ENCODE measurements at places on chromosomes 16 and 17.

- no peak for DNase-seq
These were observed 109.2 kb upstream of the NUDT7 start for GRCh38 chr16:77613095-77613494.

DNA sequence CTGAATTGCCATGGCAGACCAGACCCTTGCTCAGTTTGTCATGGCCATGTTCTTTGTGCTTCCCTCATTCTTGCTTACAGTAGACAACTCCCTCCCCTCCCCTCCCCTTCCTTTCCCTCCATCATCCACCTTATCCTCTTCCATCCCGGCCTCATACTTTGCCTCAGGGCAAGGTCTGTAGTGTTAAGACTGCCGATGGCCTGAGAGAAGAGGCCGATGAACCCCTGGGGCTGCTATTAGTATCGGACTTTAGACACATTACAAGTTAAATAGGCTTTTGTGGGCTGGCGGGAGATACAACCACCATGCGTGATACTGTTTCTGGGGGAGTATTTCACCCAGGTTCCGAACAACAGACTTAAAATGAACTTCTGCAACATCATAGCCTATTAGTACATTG is 364.5 kb upstream of the ZFHX3 start:
- no peak for DNase-seq

DNA sequence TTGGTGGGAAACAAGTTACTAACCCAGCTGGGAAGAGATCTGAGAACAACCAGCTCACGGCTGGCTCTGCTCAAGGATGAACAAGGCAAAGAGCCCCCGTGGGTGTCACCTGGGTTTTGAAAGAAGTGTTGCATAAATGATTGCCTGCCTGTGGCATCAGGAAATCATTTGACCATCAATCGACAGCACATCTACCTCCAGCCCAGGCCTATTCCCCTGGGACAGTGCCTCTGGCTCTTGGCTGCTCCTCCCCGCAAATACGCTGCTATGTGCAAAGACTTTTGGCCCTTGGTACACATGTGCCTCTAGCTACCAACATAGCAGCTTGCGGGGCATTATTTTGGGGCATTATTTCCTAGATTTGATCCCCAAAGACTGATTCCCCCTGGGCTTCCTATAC is 39.4 kb upstream of the SMPD3 start:
- DNase-seq = no peak

GRCh38 chr17:44502598-44503146 is 534 bp downstream of the GPATCH8 start:
- DNase-seq = no peak

GRCh38 chr16:24975428-24975889 is 39.7 kb downstream of the ARHGAP17 start:
- no peak for DNase-seq

DNA sequence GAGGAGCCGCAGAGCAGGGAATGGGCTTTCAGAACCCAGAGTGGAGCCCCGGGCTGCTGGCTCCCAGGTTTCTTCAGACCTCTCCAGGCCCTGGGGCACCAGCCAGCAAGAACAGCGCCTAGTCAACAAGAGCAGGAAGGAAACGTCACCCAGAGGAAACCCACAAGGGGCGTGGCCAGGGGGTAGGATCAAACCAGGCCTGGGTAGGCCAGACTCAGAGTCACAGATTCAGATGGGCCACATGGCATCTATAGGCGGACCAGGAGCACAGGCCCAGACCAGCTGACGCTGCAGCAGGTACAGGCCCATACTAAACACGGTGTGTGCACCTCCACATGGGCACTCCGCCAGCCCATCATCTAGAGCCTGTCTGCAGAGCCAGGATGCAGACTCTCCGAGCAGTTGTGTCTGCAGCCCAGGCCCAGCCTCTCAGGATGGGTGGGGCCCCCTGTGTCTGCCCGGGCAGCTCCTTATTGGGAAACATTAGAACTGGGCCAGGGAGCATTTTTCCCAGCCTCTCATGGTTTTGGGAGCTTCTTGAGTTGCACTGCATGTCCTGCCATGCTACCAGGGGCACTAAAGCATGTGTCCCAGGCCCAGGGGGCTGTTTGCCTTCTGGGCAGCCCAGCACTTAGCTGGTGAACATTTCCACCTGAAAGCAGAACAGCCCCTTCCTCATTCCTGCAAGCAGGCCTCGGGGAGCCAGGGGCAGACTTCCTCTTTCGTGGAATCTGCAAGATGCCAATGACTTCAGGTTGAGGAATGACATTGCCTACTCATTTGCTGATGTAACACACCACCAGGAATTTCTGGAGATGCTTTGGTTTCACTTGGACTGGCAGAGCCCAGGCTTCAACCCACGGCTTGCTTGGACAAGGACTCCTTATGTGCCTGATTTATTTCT is at the start of gene NLRP1:
TSS of gene NLRP1 (minus strand) at position 127 of the 904 bp plus-strand sequence. CDS start 552 bp downstream, outside the sequence.
- peak; percentile 76 for DNase-seq

- no peak for DNase-seq
These were observed 227.6 kb upstream of the ASIC2 start for GRCh38 chr17:33520426-33521330.

DNA sequence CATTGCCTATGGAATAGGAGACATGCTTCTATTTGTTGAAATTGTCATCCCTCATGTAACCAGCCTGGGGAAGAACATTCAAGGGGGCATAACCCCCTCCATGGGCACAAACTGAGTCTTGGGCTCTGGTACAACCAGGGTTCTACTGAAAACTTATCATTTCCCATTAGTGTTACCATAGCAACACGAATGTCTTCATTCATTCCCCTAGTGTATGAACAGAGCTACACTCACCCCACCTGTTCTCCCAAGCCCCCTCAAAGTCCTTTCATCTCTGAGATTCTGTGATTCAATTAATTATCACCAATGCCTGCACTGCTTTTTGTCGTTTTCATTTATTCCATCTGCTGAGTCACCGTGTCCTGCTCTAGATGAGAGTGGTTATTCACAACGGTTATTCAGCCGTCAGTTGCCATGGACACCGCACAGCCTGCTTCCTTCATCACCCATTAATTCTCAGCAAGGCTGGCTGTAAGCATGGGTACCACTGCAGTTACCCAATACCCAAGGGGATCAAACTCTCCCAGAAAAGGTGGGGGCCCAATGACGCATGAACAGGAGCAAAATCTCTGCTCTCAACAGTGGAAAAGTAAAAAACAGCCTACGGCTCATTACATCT is 1.6 kb upstream of the GAST start:
- no peak for DNase-seq

- DNase-seq = no peak
These were observed 76.3 kb upstream of the WSB1 start for GRCh38 chr17:27217631-27218030.

DNA sequence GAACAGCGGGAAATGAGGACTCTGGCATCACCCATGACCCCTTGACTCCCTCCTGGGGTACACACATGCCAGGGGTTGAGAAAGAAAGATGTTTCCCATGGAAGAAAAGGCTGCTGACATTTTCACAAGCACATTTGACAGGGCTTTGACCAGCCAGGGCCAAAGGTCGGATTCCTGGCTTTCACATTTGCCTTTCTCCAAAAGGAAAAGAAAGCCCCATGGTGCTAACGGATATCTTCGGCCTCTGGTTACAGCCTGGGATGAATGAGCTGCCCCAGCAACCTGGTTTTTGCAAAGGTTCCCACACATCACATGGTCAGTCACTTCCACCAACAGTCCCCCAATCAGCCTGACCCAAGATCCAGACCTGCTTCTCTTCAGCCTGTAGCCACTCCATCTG is 478.2 kb upstream of the CDH11 start:
- DNase-seq = no peak

DNA sequence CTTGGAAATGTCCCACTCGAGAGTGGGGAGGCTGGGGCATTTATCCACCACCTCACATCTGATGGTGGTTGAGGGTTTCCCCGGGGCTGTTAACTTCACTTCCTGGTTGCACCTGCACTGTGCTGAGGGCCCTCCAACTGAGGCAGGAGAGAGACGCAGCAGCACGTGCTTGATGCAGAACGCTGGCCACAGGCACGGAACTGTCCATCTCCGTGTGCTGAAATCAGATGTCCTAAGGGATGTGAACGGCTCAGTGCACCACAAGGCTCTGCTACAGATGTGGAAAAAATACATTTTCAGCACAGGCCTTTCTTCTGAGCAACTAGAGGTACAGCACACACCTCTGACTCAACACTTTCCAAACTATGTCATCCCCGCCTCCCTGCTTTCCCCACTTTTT is 114.8 kb upstream of the C16orf82 start:
- DNase-seq = no peak

DNA sequence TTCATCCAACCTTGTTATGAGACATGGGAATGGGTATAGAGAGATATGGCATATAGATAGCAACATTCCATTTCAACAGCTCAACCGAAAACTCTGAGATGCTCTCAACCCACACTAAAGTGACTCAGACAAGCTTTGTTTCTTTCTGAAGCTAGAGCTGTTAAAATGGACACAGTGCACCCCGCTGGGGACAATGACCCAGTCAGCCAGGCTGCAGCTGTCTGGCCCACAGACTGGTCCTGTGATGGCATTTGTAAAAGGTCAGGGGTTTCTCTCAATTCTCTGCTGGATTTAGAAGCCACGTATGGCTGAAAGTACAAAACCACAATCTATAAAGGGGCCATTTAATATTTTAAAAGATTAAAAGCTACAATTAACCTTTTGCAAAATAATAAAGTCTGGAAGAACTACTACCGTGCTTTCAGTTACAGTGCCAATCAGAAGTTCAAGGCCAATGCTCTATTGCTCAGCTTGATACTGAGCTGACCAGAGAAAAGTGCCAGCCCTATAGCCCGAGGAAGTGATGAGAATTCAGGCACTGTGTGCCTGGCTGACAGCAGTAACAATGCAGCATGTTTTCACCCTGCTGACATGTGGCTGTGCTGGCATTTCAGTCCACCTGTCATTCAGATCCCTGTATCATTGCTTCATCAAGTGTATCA is 60.2 kb downstream of the TEX2 start:
- DNase-seq = peak; percentile 25

GRCh38 chr16:85018529-85019236 is 7.3 kb upstream of the ZDHHC7 start:
- no peak for DNase-seq

GRCh38 chr16:85162478-85163277 is 50.4 kb upstream of the CIBAR2 start:
- peak; percentile 54 for DNase-seq

DNA sequence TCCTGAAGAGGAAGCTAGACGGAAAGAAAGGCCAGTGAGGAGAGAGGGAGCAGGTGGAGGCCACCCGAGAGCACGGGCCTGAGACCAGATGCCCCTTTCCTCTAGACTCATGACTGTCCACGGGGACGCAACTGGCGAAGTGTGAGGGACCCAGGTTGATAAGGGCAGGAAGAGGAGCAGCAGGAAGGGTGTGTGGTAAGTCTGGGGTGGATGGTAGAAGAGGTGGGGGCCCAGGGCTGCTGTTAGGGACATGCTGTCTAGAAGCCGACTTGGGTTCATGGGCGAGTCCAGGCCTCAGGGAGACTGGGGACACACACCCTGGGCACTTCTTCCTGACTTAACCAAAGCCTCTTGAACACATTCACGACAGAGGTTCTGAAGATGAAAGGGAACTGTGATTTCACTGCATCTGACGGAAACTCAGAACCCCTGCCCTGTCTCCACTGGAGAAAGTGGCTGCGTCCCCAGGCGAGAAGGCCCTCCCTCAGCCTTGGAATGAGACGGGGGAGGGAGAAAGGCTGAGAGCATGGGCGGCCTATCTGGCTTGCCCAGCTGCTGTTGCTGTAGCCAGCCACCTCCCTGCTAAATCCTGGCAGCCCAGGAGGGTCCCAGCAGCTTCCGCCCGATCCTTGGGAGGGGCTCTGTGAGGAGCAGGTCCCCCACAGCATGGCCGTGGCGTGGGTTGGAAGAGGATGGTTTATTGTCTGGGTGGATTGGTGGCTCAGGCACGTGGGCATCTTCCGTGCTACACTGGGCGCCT is 6.0 kb downstream of the HIC1 start:
- DNase-seq = no peak

GRCh38 chr17:8029121-8029520 is 9.7 kb upstream of the ALOX15B start:
- no peak for DNase-seq

DNA sequence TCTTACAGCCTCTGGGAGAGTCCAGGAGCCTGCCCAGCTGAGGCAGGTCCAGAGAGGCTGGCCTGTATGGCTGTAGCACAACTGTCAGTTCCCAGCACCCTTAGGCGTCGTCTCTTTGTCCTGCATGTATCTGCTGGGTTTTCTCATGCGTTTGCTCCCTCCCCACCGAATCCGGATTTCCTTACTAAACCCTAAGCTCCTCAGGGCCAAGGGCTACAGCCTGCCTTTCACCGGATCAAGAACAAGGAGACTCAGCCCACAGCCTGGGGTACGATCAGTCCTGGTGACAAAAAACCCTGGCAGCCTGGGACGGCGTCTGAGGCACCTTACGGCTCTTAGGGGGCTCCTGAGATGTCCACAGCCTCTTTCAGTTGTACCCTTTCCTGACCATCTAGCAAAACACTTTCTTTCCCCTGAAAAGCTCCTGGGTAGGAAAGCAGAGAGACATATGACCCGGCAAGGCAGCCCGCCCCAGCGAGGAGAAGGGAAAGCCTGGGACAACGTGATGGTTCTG is 12.2 kb downstream of the HIC1 start:
- DNase-seq = no peak

- DNase-seq = no peak
These were observed 53.9 kb downstream of the OR1D5 start for GRCh38 chr17:3009411-3009920.

- no peak for DNase-seq
These were observed 103.3 kb upstream of the NLRP1 start for GRCh38 chr17:5687646-5688045.

DNA sequence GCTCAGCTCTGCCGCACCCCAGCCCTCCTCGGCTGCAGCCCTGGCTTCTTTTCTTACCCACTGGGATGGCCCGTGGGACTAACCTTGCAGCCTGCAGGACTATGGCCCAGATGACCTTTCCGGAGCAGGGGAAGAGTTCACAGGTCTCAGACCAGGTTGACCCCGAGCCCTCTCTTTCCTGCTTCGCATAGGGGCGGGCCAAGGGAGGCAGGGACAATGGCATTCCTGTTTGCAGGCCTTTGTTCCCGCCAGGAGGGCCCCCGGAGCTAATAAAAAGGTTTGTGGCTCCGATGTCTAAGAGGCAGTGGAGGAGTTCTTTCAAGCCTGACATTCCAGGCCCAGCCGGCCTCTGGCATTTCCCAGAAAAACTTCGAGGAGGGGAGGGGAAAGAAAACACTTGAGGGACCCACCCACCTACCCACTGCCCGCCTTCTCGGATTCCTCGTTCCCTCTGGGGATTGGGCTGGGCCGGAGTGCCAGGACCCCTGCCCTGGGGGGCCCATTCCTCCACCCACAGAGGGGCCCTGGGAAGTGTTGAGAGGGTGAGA is 5.8 kb upstream of the SOCS3 start:
- DNase-seq = no peak

DNA sequence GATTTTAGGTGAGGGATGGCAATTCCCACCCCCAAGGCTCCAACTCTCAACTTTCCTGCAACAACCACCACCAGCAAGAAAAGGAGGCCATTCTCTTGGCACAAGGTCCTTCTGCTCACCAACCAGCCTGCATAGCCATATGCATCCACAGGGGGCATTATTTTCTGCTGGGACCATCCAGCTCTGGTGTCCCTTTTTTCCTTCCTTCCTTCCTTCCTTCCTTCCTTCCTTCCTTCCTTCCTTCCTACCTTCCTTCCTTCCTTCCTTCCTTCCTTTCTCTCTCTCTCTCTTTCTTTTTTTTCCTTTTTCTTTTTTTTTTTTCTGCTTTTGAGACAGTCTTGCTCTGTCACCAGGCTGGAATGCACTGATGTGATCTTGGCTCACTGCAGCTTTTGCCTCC is 21.1 kb upstream of the COX10 start:
- no peak for DNase-seq

GRCh38 chr17:78048346-78049292 is 79.9 kb downstream of the TMC6 start:
- DNase-seq = no peak

All from fibroblast of skin of left quadriceps (primary cell).